ENCODE measurements at places on chromosomes 1 and 21.

DNA sequence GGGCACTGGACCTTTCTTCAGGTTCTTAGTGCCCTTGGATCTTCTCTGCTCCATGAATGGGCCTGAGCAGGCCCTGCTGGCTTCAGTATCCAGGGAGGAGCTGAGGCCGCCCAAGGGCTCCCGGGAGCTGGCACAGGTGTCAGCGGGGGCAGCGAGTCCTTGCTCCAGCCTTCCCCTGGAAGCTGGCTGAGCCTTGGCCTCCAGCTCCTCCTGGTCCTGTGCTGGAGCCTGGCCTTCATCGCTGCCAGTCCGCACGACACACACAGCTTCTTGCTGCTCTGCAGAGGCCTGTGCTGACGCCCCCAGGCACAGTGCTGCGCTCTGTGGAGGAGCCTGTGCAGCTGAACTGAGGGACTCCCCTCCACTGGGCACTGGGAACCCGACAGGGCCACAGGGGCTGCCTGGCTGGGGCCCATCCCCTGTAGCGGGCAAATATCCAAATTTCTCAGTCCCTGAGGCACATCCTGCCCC is 1.7 kb downstream of the SPOCD1 start:
- no peak for DNase-seq

DNA sequence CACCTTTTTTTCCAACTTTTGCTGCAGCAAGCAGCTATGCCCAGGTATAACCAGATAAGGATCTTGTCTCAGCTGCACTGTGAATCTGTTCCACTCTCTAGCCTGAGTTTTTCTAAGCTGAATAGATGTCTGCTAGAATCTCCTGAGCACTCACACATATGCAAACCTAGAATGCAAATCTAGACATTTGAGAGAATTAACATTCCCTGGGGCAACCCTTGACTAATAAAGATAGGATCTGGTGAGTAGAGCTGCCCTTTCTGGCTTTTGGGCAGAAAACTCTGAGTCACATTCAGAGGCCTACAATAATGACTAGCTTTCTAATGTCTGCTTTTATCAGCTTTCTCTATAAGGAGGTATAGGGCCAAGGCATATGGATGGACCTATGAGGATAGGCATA is 61.4 kb upstream of the BARHL2 start:
- no peak for DNase-seq

DNA sequence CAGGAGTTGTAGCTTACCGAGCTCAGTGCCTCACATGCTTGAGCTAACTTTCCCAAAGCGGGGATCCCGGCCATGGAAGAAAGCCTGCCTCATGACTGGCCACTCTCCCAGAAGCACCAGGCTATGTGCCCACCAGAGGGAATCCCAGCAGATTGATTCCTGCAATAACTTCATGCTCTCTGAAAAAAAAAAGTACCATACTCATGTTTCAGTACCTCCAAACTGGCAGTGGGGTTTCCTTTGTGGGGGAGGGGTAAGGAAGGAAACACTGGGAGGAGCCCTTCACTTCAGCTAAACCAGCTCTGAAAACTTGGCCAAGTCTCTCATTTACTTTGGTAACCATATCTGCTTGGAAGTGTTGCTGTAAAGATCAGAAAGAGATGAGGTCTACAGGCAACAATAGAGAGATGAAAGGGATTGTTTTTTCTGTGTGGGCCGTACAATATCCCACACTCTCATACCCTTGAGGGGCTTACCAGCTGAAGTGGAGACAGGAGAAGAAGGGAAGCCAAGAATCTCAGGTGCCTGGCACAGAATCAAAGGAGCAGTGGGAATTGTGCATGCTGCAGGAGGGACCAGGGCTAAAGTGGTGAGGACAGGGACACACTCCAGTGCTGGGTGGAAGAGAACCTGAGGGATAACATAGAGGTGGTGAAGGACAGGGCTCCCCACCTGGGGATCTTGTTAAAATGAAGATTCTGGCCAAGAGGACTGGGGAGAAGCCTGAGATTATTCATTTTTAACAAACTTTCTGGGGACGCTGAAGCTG is 42.4 kb upstream of the TACSTD2 start:
- DNase-seq, result no peak

DNA sequence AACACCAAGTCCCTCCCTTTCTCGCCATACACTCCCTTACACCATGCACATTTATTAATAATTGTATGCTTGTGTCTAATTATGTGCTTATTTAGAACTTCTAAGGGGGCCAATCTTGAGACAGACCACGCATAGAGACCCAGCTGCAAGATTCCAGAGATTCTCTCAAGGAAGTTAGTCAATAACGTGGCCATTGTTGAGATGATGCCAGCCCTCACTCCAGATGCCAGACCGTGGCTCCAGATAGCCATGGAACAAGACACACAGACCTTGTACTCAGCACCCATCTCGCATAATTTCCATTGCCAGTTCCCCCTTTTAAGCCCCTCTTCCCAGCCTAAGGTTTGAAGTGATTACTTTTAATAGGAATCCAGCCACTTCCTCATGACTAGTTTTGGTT is 62.4 kb downstream of the DIRAS3 start:
- no peak for DNase-seq

- DNase-seq, result no peak
These were observed 1.2 kb downstream of the TEKT2 start for GRCh38 chr1:36085126-36085525.

GRCh38 chr1:198880818-198881597 is 242.2 kb downstream of the PTPRC start:
- DNase-seq, result no peak

DNA sequence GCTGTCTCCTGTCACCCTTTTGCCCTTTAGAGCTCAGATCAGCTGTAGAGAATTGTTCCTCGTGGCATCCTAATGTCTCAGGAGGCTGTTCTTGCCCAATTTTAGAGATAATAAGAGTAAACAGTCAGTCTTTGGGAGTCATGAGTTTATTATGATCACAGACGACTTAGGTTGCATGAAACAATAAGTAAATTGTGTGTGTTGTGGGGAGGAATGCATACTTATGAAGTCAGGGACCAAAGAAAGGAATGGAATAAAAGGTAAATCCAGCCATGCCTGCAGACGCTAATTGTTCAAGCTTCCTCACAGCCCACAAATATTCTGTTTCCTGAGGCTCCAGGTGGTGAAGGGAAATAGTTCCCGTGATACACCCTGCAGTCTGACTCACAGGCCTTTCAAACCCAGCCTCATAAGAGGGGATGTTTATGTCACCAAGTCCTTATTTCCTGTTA is 897 bp downstream of the EPHX4 start:
- no peak for DNase-seq

- no peak for DNase-seq
These were observed 12.5 kb downstream of the DMAP1 start for GRCh38 chr1:44225761-44226160.

- no peak for DNase-seq
These were observed 3.5 kb downstream of the GNAT2 start for GRCh38 chr1:109615879-109616278.

GRCh38 chr1:6497215-6497866 is 5.9 kb upstream of the PLEKHG5 start:
- DNase-seq, result no peak

DNA sequence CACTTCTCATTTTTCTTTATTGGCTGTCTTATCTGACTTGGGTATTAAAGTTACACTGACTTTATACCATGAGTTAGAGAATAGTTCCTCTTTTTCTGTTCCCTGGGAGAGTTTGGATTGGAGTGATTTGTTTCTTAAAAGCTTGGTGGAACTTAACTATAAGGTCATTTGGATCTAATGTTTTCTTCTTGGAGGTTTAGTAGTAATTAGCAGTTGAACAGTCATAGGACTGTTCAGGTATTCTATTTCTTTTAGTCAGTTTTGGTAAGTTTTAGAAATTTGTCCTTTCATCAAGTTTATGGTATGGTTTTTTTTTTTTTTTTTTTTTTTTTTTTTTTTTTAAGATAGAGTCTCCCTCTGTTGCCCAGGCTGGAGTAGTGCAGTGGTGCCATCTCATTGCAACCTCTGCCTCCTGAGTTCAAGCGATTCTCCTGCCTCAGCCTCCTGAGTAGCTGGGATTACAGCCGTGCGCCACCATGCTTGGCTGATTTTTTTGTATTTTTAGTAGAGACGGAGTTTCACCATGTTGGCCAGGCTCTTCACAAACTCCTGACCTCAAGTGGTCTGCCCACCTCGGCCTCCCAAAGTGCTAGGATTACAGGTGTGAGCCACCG is 6.3 kb downstream of the TTC3 start:
- no peak for DNase-seq

DNA sequence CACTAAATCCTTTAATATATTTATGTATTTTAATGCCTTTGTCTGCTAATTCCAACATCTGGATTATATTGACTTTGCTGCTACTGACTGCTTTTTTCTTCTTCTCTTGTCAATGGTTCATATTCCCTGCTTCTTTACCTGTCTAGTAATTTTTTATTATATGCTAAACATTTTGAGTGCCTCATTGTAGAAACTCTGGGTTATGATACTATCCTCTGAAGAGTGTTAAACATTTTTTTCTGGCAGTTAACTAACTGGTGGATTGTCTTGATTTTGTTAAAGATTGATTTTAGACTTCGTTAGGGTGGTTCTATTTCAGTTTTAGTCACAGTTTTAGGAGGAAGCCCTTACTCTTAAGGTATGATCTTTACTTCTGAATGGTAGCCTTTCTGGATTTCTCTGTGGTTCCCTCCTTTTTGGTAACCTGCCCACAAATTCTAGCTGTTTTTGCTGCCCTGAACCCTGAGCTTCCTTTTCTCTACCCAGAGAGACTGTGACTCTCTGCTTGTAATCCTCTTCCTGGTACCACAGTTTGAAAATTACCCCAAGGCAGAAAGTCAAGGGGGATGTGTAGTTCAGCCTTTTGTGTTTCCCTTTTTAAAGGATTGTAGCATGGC is 81.9 kb downstream of the DHRS3 start:
- no peak for DNase-seq

DNA sequence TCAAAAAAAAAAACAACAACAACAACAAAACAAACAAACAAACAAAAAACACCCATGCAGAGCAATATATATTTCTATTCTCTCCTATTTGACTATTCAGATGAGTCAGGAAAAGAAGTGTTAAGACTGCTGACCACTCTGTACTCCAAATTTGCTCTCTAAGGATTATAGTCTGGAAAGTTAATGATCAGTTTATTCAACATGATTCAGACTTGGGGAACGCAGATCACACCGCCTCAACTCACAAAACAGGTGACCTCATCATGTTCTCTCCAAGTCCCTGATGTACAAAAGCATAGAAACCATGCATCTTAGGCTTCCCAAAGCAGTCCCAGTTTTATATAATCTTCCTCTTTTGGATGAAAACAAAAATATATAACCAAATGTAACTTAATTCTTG is 51.9 kb upstream of the PRRC2C start:
- no peak for DNase-seq

- DNase-seq, result no peak
These were observed 892 bp downstream of the TYW3 start for GRCh38 chr1:74733604-74734484.

DNA sequence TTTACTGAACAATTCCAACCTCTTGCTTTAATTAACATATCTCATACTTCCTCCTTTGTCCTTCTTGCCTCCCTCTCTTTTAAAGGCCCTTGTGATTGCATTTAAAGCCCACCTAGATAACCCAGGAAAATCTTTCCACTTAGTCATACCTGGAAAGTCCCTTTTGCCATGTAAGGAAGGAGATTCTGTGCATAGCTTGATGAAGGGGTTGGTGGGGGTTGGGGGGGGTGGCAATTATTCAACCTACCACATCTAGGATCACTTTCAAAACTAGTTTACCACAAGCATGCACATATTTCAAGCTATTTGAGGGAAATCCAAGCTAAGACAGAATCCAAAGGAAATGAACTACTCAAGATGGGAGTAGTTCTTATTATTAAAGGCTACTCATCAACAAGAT is 249.1 kb upstream of the PTBP2 start:
- DNase-seq, result no peak

DNA sequence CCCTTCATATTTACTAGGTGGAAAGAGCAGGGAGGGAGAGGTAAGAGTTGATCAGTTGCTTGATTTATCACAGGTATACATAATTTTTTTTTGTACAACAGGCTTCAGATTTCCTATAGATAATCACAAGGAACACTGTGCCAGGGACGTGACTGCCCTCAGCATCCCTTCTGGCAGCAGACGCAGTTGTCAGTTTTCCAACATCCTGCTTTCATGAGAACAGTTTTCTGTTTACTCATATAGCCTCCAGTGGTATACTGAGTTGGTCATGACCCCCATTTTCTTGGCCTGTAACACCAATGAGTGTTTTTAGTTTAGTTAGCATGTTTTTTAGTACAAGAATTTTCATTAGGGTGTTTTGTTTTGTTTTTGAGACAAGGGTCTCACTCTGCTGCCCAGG is 37.9 kb upstream of the PTPRF start:
- no peak for DNase-seq

DNA sequence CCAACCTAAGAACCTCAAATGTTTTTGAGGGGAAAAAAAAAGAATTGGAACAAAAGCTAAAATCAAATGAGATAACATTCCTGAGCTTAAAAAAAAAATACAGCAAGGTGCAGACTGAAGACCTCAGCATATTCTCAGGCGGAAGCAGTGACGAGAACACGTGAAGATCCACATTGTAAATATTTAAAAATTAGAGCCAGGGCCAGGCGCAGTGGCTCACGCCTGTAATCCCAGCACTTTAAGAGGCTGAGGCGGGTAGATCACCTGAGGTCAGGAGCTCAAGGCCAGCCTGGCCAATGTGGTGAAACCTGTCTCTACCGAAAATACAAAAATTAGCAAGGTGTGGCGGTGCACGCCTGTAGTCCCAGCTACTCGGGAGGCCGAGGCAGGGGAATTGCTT is 15.7 kb downstream of the TFB2M start:
- DNase-seq, result no peak

- no peak for DNase-seq
These were observed 24.0 kb downstream of the LRRC8D start for GRCh38 chr1:89844860-89845259.

DNA sequence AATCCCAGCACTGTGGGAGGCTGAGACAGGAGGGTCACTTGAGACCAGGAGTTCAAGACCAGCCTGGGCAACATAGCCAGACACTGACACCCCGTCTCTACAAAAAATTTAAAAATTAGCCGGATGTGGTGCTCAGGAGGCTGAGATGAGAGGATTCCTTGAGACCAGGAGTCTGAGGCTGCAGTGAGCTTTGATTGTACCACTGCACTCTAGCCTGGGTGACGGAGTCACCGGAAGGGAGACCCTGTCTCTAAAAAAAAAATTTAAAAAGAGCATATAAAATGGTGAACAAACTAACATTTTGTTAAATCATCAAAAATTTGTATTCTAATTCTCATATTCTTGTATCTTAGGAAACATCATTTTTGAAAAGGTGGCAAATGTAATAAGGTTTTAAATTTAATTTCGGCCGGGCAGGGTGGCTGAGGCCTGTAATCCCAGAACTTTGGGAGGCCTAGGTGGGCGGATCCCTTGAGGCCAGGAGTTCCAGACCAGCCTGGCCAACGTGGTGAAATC is 27.1 kb downstream of the MAB21L3 start:
- no peak for DNase-seq

DNA sequence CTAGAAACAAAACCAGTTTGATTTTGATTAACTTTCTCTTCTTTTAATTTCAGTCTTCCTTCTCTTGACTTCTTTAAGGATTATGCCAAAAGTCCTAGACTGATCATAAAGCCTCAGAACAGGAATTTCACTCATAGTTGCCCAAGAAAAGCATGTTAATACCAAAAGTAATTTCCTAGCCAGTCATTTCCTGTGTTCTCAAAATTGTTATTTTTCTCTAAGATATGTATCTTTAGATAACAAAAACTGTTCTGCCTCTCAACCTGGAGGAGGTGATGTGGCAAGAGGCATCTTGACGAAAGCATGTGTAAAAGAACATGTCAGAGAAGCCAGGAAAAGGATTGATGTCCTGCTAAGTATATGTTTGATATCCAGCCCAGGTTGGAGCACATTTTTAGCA is 78.0 kb upstream of the IPO9 start:
- DNase-seq, result no peak
